ENCODE measurements at places on chromosomes 11 and 22.

- no peak for DNase-seq
These were observed 19.1 kb upstream of the USP18 start for GRCh38 chr22:18130699-18131429.

GRCh38 chr22:48858856-48859255 is 968.8 kb downstream of the BRD1 start:
- no peak for DNase-seq

DNA sequence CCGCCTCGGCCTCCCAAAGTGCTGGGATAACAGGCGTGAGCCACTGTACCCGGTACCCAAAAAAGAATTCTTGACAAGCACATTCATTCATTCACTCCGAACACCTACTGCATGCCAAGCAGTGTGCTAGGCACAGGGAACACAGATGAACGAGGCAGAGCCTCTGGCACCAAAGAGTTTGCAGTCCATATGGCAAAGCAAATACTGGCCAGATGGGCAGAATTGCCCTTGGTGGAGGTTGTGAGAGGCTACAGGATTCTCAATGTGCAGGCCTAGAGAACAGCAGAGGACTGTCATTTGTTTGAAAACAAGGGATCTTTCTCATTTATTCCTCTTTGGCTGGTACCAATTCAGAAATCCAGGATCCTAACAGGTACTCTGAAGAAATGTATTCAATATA is 27.5 kb upstream of the MTCH2 start:
- no peak for DNase-seq

GRCh38 chr11:17585911-17586695 is 39.0 kb downstream of the OTOG start:
- DNase-seq: no peak

- DNase-seq: no peak
These were observed 236.8 kb upstream of the PITPNB start for GRCh38 chr22:28155808-28156207.

DNA sequence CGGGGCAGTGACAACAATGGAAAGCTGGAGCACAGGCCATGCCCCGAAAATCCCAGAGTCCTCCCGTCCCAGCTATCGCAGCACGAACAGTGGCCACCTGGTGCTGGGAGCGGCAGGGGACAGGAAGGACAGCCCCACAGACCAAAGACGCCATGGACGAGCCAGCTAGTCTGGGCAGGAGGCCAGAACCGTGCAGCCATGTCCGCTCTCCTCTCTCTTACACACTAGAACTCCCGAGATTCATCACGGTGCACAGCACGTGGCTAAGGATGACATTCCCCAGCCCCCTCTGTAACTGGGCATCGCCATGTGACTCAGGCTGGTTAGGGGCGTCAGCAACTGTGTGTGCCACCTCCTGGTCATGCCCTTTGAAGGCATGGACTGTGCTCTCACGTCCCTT is 4.6 kb downstream of the CDPF1 start:
- DNase-seq: peak; percentile 32

GRCh38 chr11:75344186-75344585 is 7.3 kb downstream of the ARRB1 start:
- DNase-seq: no peak

- no peak for DNase-seq
These were observed 28.2 kb upstream of the MGAT3 start for GRCh38 chr22:39428597-39429071.

DNA sequence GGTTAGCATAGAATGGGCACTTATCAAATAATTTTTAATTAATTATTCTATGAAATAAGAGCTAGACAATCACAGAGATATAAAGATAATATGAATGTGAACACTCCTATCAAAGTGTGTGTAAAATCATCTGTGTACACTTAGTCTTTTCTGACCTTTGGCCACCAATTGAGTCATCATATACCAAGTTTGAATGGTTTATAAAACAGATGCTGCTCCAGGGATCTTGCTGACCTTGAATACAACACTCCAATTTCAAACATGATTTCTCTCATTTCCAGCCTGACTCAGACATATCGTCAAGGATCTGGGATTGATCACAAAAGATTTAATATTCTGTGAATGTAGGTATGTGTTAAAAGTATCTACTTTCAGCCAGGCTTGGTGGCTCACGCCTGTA is 2.9 kb upstream of the OR51V1 start:
- DNase-seq: no peak

DNA sequence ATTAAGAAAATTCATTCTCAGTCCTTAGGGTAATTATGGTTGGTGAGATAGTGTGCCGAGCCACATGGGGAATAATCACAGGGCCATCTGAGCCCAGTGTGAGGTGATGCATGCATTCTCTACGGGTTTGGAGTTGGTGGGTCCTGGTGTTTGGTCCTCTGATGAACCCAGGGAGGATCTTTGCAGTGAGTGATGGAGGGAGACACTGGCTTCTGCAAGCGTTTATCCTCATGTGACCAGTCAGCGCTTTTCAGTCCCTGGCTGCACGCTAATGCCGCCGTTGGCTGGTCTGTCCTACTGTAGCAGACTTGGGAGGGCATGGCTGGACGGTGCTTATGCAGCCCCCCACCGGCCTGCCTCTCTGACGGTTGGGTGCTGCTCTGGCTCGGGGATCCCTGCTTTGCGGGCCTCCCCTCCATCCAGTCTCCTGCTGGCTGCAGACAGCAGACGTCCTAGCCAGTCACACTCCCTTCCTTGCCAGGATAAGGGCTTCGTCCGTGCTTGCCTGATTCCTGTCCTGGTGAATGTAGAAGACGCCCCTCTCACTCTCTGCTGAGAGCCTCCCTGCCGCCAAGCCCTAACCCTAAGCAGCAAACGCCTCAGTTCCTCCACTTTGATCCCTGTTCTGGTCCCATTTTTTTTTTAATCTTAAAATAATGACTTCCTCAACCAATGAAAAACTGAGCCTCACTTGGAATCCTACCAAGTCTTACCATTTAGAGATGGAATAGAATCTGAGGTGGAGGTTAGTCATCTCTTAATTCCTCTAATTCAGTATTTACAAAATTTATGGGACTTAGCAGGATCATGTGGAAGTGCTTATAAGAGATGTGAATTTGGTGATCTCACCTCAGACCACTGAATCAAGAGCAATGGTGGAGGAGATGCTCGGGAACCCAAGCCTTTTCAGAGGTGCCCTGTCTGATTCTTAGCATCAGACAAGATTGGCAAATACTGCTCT is 143.7 kb upstream of the SORL1-AS1 start:
- DNase-seq: no peak

- no peak for DNase-seq
These were observed 610.7 kb downstream of the NTM start for GRCh38 chr11:131980888-131981668.

DNA sequence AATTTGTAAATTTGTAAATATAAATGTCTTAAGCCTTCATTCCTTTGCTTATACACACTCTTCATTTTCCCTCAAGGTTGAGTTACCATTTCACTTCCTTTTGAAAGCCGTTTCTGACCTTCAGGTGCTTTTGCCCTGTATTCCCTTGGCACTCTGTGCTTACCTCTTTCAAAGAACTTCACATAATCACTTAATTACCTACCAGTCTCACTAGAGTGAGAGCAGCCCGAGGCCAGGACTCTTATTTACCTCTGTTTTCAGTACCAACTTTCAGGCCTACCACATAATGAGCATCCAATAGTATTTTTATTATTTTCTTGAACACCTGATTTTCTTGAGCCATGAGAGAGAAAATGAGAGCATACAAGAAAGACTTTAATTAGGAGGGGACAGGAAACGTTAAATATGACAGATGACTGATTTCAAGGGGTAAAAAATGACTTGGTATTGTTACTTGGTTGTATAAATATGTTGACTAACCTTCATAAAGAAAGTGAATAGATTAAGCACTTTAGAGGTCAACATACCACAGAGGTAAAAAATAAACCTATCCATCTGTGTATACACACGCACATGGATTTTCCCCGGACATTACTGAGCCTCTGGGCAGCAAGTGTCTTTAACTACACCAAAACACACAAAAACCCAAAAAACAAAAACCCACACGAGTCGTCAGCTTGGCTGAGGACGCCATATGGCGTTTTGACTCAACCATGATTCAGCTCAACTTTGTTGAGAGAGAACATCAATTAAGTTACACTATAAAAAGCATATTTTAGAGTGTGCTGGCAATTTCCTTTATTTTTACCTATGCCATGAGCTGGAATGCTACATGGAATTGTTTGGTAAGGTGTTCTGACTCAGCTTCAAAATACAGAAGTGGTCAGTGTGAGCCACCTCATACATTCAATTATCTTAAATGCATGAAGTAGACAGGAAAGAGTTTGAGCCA is 7.6 kb downstream of the ATXN10 start:
- DNase-seq: no peak

DNA sequence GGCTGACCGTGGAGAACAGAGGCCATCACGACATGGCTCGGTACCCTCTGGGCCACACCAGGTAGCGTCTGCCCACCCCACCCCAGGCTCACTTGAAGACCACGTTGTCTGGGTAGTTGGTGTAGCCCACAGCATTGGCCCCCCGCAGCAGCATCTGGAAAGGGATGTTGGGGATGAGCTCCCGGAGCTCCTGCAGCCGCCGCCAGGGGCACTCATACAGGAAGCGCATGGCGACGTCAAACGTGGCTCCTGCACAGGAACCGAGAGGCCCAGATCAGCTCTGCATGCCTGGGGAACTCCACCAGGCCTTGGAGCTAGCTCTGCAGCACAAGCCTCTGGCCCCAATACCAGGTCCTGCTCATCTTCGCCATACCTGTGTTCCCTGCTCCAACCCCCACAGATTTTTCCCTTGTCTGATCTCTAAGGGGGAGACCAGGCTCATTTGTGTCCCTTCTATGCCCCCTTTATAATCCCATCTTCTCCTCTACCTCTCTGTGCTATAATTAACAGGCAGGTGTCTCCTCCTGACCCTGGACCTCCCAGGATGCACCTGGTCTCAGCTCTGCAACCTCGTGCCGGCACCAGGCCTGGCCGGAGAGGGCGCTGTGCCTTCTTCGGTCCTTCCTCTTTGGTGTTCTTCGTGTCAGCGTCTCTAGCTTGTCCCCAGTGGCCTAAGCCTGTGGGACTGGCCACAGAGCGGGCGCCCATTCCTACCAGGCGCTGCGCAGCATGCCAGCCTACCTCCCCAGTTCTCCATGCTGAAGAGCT is 5.0 kb upstream of the LRFN4 start:
- no peak for DNase-seq

DNA sequence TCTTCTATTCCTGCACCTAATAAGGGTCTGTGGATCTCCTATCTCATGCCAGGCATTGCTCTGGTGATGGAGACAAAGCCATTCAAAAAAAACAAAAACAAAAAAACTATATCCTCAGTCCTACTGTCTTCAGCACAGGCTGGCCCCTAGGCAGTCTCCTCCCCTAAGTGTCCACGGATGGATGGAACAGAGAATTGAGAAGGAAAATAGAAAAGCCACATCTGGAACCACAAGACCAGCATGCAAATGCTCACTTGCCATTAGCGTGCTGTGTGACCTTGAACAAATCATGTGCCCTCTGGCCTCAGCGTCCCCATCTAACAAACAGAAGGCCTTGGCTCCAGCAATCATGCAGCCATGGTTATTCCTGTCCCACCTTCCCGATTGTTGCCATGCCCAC is 32.7 kb upstream of the CD82 start:
- DNase-seq: no peak

DNA sequence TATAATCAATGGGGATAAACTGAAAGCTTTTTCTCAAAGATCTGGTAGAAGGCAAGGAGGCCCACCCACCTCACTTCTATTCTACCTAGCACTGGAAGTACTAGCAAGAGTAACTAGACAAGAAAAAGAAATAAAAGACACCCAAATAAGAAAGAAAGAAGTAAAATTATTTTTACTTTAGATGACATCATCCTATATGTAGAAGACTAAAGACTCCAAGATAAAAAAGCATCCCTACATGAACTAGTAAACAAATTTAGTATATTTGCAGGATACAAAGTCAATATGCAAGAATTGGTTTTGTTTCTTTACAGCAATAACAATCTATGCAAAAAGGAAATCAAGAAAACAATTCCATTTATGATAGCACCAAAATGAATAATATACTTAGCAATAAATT is 201.5 kb upstream of the KIRREL3 start:
- no peak for DNase-seq

GRCh38 chr22:37568448-37569008 is 8.2 kb downstream of the CDC42EP1 start:
- no peak for DNase-seq

DNA sequence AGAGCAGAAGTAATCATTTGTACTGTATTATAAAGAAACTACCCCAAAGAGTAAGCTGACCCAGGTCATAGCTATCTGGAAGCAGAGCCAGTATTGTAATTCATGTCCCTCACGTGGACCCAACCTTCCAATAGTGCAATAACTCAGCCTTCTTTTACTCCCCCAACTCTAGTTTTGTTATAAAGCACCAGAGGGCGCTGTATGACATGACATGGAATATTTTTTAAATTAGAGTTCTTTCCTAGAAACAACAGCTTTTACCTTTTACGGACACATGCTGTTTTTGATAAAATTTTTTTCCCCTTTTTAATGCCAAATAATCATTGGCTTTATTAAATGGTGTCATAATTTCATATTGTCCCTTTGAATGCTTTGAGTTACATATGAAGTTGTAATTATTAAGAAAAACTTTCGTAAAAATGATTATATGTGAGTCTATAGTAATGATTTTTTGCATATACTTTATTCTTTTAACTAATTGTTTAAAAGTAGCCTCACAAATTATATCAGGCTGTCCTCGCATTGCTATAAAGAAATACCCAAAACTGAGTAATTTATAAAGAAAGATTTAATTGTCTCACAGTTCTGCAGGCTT is 76.9 kb downstream of the DKK3 start:
- DNase-seq: no peak

DNA sequence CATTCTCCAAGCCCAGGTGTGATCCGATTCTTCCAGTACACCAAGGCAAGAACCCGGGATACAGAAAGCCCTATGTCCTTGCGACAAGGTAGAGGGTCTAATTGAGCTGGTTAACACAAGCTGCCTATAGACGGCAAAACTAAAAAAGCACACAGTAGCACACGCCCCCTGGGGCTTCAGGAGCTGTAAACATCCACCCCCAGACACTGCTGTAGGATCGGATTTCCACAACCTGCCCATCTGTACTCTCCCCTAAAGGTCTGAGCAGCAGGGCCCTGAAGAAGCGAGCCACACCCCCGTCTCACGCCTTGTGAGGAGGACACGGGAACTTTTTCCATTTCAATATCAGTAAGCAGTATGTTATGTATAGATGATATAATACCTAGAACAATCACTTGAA is 624.7 kb downstream of the BUD13 start:
- no peak for DNase-seq

DNA sequence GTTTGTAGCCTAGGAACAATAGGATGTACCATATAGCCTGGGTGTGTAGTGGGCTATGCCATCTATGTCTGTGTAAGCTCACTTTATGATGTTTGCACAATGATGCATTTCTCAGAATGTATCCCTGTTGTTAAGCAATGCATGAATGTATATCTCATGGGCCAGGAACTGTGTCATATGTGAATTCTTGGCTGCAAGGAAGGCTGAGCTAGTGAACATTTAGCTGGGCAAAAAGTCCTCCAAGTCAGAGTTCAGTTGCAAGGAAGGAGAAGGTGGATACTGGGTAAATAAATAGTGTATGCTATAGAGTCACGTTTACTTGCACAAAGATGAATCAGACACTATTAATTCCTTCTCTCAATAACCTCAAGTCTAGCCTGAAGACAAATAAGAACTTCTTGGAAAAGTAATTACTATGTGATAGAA is 136.1 kb downstream of the EHF start:
- DNase-seq: no peak

GRCh38 chr11:56716379-56716854 is 17.5 kb downstream of the OR9G1 start:
- DNase-seq: no peak

GRCh38 chr11:78929906-78930220 is 355.2 kb upstream of the NARS2 start:
- DNase-seq: no peak

GRCh38 chr11:11312738-11313137 is 40.3 kb downstream of the CSNK2A3 start:
- DNase-seq: no peak

- no peak for DNase-seq
These were observed 53.8 kb upstream of the BIRC3 start for GRCh38 chr11:102263379-102264003.

Data from NCI-H1105 (cell line).